ENCODE measurements at places on chromosomes 16 and 17. TPM values are rescaled to one million over a fixed set of nuclear protein-coding genes. Genes with fewer than 3 reads are reported as not detected.

DNA sequence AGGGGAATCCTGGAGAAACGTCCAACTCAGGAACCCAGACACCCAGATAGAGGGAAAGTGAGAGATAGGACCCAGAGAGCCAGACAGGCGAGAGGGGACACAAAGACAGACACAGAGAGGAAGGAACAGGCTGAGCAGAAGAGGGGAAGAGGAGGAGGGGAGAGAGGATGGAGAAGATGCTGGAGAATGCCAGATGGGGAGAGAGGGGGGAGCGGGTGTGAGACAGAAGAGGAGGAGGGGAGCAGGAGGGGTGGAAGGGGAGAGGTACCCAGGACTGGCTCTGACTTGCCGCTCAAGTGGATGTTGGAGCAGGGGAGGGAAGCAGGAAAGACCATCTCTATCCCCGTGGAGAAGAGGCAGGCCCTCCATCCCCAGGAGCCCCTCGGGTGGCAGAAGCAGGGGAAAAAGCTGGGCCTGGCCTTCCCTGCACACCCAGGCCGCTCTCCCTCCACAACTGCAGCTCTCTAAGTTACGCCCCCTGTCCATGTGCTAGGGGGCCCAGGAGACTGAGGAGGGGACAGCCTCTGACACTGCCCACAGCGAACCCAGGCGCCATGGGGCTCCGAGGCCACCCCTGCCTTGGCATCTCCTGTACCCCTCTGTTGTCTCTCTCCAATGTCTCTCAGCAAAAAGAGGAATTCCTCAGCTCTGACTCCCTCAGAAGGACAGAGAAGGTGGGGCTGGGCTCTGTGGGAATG lies 4.8 kb downstream of the PPP1R9B start:
- no peak for DNase-seq

Gene KRTAP2-2
- not detected for total RNA-seq

GRCh38 chr17:15106540-15106939 lies 158.6 kb downstream of the PMP22 start:
- peak; percentile 14 for DNase-seq

- no peak for DNase-seq
These were observed 3.8 kb upstream of the DBNDD1 start for GRCh38 chr16:90023078-90023447.

Gene SLX1A
- total RNA-seq, result 45.4 TPM

GRCh38 chr17:50807675-50808074 lies 27.7 kb upstream of the WFIKKN2 start:
- no peak for DNase-seq

Gene CMTR2
- 36.9 TPM for total RNA-seq

Gene CDH3
- total RNA-seq, result 173 TPM

DNA sequence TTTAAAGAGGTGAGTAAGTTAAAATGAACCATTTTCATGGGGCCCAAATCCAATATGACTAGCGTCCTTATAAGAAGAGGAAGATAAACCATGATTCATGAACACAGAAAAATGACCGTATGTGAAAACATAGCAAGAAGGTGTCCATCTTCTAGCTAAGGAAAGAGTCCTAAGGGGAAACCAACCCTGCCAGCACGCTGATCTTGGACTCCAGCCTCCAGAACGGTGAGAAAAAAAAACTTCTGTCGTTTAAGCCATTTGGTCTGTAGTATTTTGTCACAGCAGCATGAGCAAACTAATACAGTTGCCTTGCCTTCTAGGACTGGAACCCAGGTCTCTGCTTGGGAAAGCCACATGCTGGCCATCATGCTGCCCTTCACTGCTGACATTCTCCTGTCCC lies 4.2 kb upstream of the TMEM132E start:
- no peak for DNase-seq

GRCh38 chr17:2862197-2862596 lies 66.0 kb downstream of the RAP1GAP2 start:
- no peak for DNase-seq

Gene SLC7A6OS
- 10.4 TPM for total RNA-seq

DNA sequence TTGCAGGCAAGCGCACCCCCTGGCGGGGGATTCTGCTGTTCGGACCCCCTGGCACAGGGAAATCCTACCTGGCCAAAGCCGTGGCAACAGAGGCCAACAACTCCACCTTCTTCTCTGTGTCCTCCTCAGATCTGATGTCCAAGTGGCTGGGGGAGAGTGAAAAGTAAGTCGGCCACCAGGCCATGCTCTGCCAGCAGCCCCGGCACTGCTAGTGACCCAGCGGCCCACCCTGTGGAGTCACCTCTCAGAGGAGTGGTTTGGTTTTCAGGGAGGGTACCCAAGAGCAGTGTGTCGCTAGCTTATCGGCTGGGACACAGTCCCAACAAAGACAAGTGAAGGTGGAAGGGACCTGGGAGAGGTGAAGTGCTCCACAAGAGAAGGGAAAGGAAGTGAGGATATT lies 8.2 kb downstream of the VPS4A start:
- DNase-seq, result no peak

Gene C17orf78
- not detected for total RNA-seq

Gene ABCC11
- total RNA-seq, result not detected

Gene CDH13
- 39.3 TPM for total RNA-seq

GRCh38 chr17:76208120-76208519 lies 32.2 kb downstream of the RNF157 start:
- DNase-seq, result no peak

- DNase-seq, result no peak
These were observed 33.2 kb downstream of the TIMM22 start for GRCh38 chr17:1029922-1030644.

Gene CTRB2
- total RNA-seq, result not detected

GRCh38 chr16:89080196-89080853 lies 13.3 kb upstream of the ACSF3 start:
- DNase-seq, result no peak

DNA sequence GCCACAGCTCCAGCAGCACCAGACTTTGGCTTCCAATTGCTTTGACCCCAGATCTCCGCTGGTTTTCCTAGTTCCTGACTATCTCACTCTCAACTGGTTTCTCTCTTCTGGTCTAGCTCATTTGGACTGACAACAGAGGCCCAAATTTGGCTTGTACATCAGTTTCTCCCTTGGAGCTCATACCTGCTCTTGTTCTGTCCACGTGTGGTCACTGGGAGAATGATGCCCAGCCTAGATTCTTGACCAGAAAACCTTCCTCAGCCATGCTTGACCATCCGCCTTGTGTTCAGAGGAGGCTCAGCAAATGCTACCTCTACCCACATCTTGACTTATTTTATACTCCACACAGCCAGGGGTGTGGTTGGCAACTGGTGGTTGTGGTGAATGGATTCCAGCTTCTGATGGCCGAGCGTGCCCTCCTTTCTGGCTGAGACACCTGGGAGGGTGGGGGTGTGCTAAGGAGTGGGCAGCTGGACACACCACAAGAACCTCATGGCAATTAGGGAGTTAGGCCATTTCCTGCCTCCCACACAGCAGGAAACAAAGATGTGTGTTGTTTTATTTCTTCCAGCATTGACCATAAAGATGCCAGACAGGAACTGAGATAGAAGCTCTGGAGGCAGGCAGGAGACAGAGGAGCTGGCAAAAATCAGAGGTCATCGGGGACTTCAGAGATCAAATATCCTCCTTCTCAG lies 93.8 kb upstream of the FAM20A start:
- peak; percentile 23 for DNase-seq

Measured in kidney epithelial cell (primary cell).